Ovary (tissue), 10 donors: ENCODE measurements at places on chromosomes 7 and 10. TPM values are rescaled to one million over a fixed set of nuclear protein-coding genes. Genes with fewer than 3 reads are reported as not detected.

The MYL7 gene
- 0.35 TPM for polyA plus RNA-seq

The LIPM gene
- polyA plus RNA-seq: not detected

The NPFFR1 gene
- 0.04 TPM for polyA plus RNA-seq

The CCDC201 gene
- polyA plus RNA-seq: not detected

The LRRC4 gene
- 5.3 TPM for polyA plus RNA-seq

The SPDYE5 gene
- 0.07 TPM for polyA plus RNA-seq

The PCGF5 gene
- 13.1 TPM for polyA plus RNA-seq

The STOX1 gene
- 1.9 TPM for polyA plus RNA-seq

The TUBAL3 gene
- polyA plus RNA-seq: not detected

The IRF5 gene
- 2.2 TPM for polyA plus RNA-seq

The TRIM50 gene
- 0.08 TPM for polyA plus RNA-seq

The TRPV5 gene
- not detected for polyA plus RNA-seq

The TMEM243 gene
- polyA plus RNA-seq: 40.2 TPM

The ADCY1 gene
- polyA plus RNA-seq: 0.84 TPM

The OGDHL gene
- polyA plus RNA-seq: 1.9 TPM

The EPHA1 gene
- 0.21 TPM for polyA plus RNA-seq

The TMEM139 gene
- 1.2 TPM for polyA plus RNA-seq
